Bronchial epithelial cell (primary cell): ENCODE measurements at places on chromosomes 2 and 18. TPM values are rescaled to one million over a fixed set of nuclear protein-coding genes. Genes with fewer than 3 reads are reported as not detected.

Gene ERICH2
- 4.7 and 7.7 TPM in 2 replicates for total RNA-seq

Gene DNAJC5G
- not detected in 2 replicates for total RNA-seq

Gene NR4A2
- total RNA-seq, result under 0.01 and 0.26 TPM in 2 replicates

Gene IFT172
- 5.0 and 5.5 TPM in 2 replicates for total RNA-seq

Gene GAL3ST2
- not detected in 2 replicates for total RNA-seq

Gene GTF2A1L
- total RNA-seq, result 0.26 TPM in 1 of 2 replicates, not detected in the other

Gene ALLC
- not detected in 2 replicates for total RNA-seq

Gene RAB6C
- under 0.01 TPM in 1 of 2 replicates, not detected in the other for total RNA-seq

Gene CERKL
- total RNA-seq, result not detected in 2 replicates

Gene VWA3B
- 0.13 TPM in 1 of 2 replicates, not detected in the other for total RNA-seq

Gene ANKRD30B
- not detected in 2 replicates for total RNA-seq

Gene C2orf15
- 0.90 and 1.1 TPM in 2 replicates for total RNA-seq

Gene GYPC
- total RNA-seq, result 0.51 and 0.53 TPM in 2 replicates

Gene LYG2
- total RNA-seq, result not detected in 2 replicates

Gene ASXL2
- 4.2 and 6.3 TPM in 2 replicates for total RNA-seq

Gene RBKS
- 0.79 and 0.90 TPM in 2 replicates for total RNA-seq

Gene COLEC11
- 0.26 and 0.38 TPM in 2 replicates for total RNA-seq

Gene ZSCAN30
- 10.0 and 16.5 TPM in 2 replicates for total RNA-seq

Gene CHRND
- total RNA-seq, result not detected in 2 replicates

Gene AFF3
- total RNA-seq, result 0.13 TPM in 1 of 2 replicates, not detected in the other

Gene DSG2
- 91.5 and 110 TPM in 2 replicates for total RNA-seq

Gene NT5C1B
- total RNA-seq, result not detected in 2 replicates

Gene NEU2
- not detected in 2 replicates for total RNA-seq

Gene B3GNT7
- 0.26 and 0.38 TPM in 2 replicates for total RNA-seq

Gene SMAD7
- 11.5 and 19.2 TPM in 2 replicates for total RNA-seq

Gene CENPA
- 0.26 TPM in 1 of 2 replicates, not detected in the other for total RNA-seq

Gene SRD5A2
- total RNA-seq, result under 0.01 TPM in 1 of 2 replicates, not detected in the other

Gene PPP1R1C
- total RNA-seq, result 2.1 and 2.7 TPM in 2 replicates

Gene GATA6
- total RNA-seq, result 2.9 and 3.1 TPM in 2 replicates

Gene TMEM169
- total RNA-seq, result 0.26 and 0.51 TPM in 2 replicates

Gene ASB18
- 0.38 TPM in 1 of 2 replicates, not detected in the other for total RNA-seq

Gene BCL2
- 1.5 and 2.4 TPM in 2 replicates for total RNA-seq

Gene LIMS3
- 1.3 TPM in 1 of 2 replicates, not detected in the other for total RNA-seq

Gene ACVR1C
- total RNA-seq, result 0.26 TPM in 2 replicates

Gene UGT1A4
- total RNA-seq, result 0.26 and 2.9 TPM in 2 replicates

Gene TUBA3D
- not detected in 2 replicates for total RNA-seq

Gene STARD7
- total RNA-seq, result 73.2 and 93.7 TPM in 2 replicates

Gene DSG3
- total RNA-seq, result 271 and 688 TPM in 2 replicates

Gene FAM124B
- total RNA-seq, result not detected in 2 replicates

Gene ALMS1
- total RNA-seq, result 7.4 and 7.9 TPM in 2 replicates

Gene RASGRP3
- total RNA-seq, result 0.38 and 0.79 TPM in 2 replicates

Gene PRKAG3
- total RNA-seq, result not detected in 2 replicates

Gene CXCR1
- total RNA-seq, result not detected in 2 replicates

Gene ZSWIM2
- not detected in 2 replicates for total RNA-seq

Gene ALPP
- total RNA-seq, result not detected in 2 replicates

Gene EIF2B4
- 29.7 and 32.4 TPM in 2 replicates for total RNA-seq

Gene MYO7B
- not detected in 2 replicates for total RNA-seq

Gene DPP10
- total RNA-seq, result under 0.01 and 0.26 TPM in 2 replicates

Gene UGT1A5
- total RNA-seq, result 0.26 and 3.3 TPM in 2 replicates
